Fibroblast of mammary gland (primary cell): ENCODE measurements at places on chromosomes 3 and 15.

GRCh38 chr3:140252812-140253656 lies 318.0 kb downstream of the CLSTN2 start:
- DNase-seq, result no peak

- no peak for DNase-seq
Observed at GRCh38 chr3:123082370-123083065, 15.7 kb downstream of the PDIA5 start.

- DNase-seq, result no peak
Observed at GRCh38 chr3:43095370-43095769, 10.5 kb downstream of the POMGNT2 start.

- no peak for DNase-seq
Observed at GRCh38 chr3:8891774-8892173, 71.5 kb downstream of the RAD18 start.
